ENCODE measurements at places on chromosomes 6 and 20.

DNA sequence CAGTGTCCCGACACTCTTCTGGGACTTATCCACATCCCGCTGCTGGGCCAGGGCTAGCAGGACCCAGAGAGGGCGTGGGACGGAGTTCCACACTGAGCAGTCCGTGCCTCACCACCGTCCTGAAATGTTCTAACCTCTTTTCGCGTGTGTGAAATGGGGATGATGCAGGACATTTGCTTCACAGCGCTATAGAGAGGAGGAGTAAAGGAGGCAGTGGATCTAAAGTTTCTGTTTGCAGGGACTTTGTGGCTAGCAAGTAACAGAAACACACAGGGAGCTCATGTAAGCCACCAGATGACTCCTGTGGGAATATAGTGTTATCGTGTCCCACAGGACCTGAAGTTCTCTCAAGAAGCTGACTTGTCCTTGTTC, 634 bp downstream of the ITPA start:
- no peak for DNase-seq

- DNase-seq = no peak
Observed at GRCh38 chr20:50083034-50083433, 29.9 kb downstream of the UBE2V1 start.

DNA sequence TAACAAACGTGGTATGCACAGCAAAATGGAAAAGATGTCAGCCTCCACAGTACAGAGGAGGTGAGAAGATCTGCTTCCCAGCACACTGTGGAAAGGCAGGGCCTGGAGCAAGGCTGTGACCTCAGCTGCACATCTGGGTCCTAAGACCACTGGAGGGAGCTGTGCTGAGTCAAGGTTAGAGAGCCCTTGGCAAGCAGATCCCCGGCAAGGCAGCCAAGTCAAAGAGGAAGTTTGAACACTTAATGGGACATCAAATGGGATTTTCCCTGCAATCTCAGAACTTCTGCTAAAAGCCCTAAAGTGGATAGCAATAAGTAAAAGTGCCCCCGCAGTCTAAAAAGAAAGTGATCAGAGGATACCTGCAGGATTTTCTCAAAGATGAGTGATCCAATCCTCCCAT, 39.5 kb downstream of the UNC5CL start:
- DNase-seq = no peak

- DNase-seq = no peak
Observed at GRCh38 chr6:31332637-31333602, 24.1 kb downstream of the HLA-B start.

- DNase-seq = no peak
Observed at GRCh38 chr6:146429831-146430230, 113.8 kb upstream of the RAB32 start.

DNA sequence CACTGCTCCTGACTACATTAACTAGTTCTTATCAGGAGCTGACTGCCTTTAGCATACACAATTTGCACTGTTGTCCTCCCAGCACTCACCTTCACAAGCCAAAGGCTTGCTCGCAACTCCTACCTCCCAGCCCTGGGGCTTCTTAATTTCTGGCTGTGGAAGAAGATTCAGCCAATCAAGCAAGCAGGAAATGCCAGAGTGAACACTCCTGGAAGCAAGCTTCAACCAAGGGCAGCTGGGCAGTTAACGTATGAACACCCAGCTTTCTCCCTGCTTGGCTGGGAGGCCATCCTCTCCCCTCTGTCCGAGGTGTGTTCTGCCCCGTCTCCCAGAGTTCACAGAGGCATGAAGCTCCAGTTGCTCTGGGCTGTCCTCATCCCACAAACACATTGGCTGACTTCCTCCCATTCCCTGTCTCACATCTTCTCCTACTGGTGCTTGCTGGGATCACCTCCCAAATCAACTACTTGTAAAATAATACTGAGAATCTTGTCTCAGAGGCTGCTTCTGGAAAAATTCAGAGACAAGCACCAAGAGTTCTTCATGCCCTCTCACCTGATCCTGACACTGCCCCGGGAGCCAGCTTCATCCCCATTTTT, 15.3 kb upstream of the SRSF6 start:
- DNase-seq = no peak

- DNase-seq = no peak
Observed at GRCh38 chr20:62929051-62929538, 2.8 kb upstream of the DIDO1 start.

DNA sequence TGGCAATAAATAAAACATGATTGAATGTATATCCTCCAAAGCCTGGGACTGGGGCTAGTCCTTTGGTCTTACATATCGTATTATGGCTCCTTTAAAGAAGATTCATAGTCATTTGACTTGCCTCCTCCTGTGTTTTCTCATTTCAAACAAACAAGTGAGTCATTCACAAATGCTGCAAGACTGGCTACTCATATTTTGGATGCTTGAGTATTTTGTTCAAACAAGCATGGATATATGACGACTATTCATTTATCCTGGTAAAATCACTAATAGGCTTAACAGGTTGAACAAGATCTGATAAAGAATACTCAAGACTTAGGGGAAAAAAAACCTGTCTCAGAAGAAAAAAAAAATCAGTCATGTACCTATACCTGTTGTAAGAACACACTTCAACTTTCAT, 111.1 kb upstream of the CCDC28A start:
- DNase-seq = no peak

GRCh38 chr6:14616656-14617055, 499.1 kb downstream of the CD83 start:
- DNase-seq = no peak

- no peak for DNase-seq
Observed at GRCh38 chr20:3168829-3169590, 4.3 kb downstream of the LZTS3 start.

DNA sequence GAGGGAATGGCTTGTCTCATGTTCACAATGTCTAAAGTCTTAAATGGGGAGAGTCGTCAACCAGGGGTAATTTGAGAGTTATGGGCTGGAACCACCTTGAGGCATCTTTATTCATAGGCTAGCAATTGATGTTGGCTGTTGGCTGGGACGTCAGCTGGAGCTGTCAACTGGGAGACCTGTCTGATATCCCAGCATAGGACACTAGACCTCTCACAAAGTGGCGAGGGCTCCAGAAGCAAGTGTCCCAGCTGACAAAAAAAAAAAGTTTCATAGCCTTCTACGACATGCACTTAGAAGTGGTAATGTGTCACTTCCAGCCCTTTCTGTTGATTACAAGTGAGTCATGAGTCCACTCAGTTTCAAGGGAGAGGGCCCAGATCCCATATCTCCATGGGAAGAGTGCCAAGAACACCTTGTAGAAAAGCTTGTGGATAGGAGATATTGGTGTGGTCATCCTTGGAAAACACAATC, 278.0 kb downstream of the ESR1 start:
- DNase-seq = no peak

GRCh38 chr6:28898710-28898965, 25.1 kb downstream of the TRIM27 start:
- no peak for DNase-seq

GRCh38 chr6:33623895-33624381, 2.8 kb downstream of the ITPR3 start:
- no peak for DNase-seq

DNA sequence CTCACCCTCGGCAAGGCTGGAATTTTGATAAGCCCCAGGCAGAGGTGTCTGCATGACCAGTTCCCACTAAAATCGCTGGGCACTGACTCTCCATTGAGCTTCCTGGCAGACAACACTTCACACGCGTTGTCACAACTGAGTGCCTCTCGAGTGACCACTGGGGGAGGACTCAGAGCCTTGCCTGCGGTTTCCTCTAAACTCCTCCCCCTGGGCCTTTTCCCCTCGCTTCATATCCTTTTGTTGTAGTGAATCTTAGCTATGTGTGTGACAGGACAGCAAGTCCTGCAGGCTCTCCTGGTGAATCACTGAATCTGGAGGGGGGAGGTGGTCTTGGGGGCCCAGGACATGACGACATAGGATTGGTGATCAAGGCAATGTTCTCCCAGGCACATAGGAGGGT, 670.8 kb downstream of the PRKN start:
- no peak for DNase-seq

- DNase-seq = no peak
Observed at GRCh38 chr6:27768556-27768955, 143.6 kb downstream of the OR2B2 start.

GRCh38 chr20:44993343-44993742, 27.0 kb downstream of the STK4 start:
- DNase-seq = no peak

DNA sequence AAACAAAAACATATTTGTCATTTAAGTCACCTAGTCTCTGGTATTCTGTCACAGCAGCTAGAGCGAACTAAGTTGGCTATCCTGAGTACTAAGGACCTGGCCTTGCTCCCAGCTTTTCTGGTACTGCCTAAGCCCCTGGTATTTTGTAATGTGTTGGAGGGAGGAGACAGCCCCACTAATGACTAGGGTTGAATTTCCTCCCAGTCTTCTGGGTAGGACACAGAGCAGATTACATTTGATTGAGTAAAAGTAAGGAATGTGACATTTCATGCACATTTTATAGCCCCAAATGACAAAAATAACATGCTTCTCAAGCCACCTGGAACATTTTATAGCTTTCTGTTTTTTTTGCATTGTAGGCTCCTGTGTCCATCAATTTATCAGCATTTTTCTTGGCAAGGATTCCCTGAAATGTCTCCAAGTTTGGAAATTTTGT, 47.9 kb upstream of the DDR1 start:
- no peak for DNase-seq

GRCh38 chr6:36539814-36540568, 7.3 kb downstream of the STK38 start:
- DNase-seq = no peak

- DNase-seq = no peak
Observed at GRCh38 chr6:168985705-168986104, 267.9 kb downstream of the THBS2 start.

GRCh38 chr6:67815623-67816022, 819.5 kb upstream of the ADGRB3 start:
- DNase-seq = no peak

- no peak for DNase-seq
Observed at GRCh38 chr6:52958546-52959255, 36.4 kb downstream of the GSTA4 start.

DNA sequence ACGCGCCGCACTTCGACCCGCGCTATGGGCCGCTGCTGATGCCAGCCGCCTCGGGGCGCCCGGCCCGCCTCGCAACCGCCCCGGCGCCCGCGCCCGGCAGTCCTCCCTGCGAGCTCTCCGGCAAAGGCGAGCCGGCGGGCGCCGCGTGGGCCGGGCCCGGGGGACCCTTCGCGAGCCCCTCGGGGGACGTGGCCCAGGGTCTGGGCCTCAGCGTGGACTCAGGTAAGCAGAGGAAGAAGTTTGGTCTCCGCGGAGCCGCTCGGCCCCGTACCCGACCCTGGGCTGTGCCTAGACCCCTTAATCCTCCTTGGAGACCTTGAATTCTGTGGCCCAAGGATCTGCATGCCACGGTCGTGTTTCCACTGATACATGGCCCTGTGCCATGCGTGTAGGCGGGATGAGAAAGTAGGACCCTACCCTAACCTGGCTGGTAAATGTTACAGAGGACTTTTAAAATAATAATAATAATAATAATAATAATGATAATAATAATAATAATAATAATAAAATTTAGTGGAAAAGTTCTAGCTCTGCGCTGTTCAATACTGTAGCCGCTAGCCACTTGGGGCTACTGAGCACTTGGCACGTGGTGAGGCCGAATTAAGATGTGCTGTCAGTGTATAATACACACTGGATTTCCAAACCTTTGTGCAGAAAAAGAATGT, 5.6 kb downstream of the VGLL2 start:
- DNase-seq = no peak

- no peak for DNase-seq
Observed at GRCh38 chr20:8912731-8913130, 156.2 kb upstream of the PLCB4 start.

DNA sequence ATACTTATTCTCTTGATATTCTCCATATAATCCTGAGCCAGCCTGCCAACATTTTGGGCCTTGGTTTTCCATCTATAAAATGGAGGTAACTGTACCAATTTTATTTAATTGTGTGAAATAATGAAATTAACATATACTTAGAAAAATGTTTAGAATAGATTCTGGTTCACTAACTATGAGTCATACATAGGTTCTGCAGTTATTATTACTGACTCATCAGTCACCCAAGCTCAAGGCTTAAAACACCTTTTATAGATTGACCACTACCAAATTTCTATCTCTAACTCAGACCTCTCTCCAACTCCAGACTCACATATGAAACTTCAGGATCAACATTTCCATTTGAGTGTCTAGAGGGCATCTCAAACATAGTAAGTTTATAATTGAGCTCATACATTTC, 1277.2 kb upstream of the GJE1 start:
- DNase-seq = no peak

DNA sequence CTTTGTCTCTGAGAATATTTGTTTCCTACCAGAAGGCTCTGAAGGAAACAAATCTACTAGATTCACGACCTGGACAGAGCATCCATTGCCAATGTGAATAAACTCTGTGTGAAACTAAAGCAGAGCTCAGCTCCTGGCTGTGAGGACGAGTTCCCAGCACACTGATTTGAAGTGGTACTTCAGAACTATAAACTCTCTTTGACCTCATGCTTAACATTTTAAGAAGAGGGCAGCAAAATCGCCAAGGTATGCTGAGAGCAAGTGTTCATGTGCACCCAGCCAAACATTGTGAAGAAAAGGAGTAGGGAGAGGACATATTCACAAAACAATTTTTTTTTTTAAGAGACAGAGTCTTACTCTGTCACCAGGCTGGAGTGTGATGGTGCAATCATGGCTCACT, 33.7 kb upstream of the ZNF133 start:
- no peak for DNase-seq

DNA sequence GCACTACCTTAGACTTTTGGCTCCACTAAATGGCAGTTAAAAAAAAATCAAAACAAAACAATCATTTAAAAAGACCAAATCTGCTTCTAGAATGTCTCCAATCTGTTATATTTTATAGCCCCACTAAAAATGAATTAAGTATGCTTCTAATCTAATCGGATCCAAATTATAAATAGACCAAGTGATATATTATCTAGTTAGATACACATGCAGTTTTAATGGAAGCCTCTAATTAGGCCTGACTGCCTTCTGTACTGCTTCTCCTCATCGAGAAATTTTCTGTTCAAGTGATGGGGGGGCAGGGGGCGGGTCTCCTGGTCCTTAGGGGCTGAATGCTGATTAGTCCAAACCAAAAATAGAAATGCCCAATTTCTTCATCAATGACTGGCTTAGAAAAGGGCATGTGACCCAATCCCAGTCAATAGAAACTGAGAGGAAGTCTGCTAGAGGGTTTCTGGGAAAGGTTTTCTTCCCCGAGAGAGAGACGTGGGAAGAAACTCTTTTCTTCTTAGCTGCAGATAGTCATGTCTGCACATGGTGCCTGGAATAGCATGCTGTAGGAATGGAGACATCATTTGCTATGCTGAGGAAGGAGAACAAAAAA, 6.9 kb downstream of the SESN1 start:
- no peak for DNase-seq

GRCh38 chr6:43621836-43622180, 7.3 kb downstream of the GTPBP2 start:
- no peak for DNase-seq

DNA sequence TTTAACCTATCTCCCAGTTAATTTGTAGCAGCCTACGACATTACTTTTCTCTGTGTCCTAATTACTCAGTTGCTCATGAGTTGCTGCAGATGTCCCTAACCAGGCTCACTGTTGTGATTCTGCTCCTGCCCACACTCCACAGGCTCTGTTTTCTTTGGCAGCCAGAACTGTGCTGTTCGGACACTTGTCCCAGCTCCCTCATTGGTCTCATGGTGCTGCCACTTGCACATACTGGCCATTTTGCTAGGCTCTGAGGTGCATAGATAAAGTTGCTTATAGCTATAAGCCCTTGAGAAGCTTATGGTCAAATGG, 55.0 kb downstream of the NOX3 start:
- no peak for DNase-seq
